ENCODE measurements at places on chromosomes 11 and 22.
A peak's percentile ranks its signal among the peaks of the same experiment; 100 is the strongest.

DNA sequence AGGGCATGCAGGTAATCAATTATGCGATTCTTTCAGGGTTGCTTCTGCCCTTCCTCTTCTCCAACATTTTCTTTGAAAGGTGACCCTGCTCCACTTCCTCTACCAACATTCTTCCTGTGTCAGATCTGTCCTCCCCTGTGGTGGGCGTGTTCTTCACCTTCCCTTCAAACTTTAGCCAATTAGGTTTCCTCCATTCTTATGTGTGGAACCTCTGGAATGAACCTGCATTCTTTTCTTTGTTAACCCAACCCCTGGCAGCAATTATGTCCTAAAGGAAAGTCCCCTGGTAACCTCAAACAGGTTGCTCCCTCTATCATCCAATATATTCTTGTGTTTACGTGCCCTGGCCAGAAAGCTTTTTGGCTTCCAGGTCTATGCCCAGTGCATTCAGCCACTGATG, 22.4 kb downstream of the KIRREL3 start:
- no peak for DNase-seq

DNA sequence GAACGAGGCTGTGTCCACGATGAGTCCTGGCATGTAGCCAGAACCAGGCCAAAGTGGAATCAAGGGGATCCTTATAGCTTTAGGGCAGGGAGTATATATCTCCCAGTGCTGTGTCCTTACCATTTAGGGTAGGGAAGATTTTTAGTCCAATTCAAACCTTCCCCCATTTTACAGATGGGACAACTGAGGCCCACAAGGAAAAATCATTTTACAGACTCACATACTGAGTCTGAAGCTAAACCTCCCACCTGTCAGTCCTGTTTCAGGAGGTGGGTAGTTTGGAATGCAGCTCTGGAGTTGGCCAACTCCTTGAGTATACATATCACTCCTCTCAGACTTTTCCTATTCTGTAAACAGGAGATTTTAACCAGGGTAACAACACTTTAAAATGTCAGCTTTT, 33.1 kb upstream of the TFIP11 start:
- no peak for DNase-seq

DNA sequence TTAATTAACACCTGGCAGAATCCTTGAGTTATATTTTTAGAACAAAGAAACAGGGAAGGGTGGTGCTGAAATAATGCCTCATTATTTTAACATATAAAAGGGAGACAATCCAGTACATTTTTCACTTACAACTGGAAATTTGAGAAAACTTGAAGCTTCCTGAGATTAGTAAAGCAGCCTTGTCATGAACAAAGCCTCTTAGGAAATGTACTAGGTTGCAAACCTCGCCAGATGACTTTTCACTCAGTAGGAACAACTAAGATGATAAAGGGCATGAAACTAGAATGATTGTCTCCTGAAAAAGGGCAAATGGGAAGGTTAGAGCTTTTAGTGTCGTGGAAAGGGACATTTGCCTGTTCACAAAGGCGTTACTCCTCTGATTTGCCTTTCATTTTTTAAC, 289.6 kb downstream of the ETS1 start:
- DNase-seq, result no peak

GRCh38 chr11:75275581-75275980, 35.0 kb downstream of the TPBGL start:
- DNase-seq, result peak; percentile 42

DNA sequence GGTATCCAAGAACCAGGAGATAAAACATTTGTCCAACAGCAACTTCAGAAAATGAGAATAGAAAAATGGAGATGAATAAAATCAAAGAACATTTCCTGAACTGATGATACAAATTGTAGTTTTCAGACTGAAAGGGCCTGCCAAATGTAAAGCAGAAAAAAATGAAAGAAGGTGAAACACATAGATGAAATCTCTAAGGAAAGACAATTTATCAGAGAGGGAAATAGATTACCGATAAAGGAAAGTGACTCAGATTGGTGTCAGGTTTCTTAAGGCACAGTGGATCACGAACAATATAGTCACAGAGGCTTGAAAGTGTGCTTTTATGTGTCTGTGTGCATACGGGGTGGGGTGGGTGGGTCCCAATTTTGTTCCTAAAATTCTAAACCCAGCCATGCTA, 4.1 kb upstream of the STT3A start:
- no peak for DNase-seq

- no peak for DNase-seq
Measured at GRCh38 chr11:121936781-121937447, 179.1 kb downstream of the BLID start.

DNA sequence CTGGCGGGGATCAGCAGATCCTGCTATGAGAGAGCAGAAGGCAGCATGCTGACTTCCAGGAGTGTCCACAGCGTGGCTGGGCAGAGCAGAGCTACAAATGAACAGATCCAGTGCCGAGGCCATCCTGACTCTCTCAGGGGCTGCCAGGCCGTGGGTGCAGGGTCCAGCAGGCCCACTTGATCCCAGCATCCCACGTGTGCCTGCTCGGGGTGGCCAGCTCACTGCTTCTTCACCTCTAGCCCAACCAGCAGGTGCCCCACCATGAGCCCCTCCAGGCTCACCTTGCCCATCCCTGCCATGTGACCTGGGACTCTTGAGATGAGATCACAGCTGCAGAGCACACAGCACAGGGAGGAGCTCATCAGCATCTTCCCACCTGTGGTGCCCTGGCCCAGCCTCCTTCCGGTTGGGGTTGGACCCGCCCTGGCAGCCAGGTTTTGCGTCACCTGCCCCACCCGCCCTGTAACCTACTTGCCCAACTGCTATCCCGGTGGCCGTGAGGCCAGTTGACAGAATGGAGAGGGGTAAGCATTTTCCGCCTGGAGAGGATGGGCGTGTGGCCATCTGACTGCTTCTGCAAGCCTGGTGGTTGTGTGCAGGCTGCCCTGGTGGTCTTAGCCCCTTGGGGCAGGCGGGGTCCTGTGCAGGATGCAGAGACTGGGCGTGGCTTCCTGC, 11.0 kb downstream of the TANGO2 start:
- DNase-seq, result no peak

- DNase-seq, result no peak
Measured at GRCh38 chr22:38569181-38569971, 607 bp downstream of the DMC1 start.

DNA sequence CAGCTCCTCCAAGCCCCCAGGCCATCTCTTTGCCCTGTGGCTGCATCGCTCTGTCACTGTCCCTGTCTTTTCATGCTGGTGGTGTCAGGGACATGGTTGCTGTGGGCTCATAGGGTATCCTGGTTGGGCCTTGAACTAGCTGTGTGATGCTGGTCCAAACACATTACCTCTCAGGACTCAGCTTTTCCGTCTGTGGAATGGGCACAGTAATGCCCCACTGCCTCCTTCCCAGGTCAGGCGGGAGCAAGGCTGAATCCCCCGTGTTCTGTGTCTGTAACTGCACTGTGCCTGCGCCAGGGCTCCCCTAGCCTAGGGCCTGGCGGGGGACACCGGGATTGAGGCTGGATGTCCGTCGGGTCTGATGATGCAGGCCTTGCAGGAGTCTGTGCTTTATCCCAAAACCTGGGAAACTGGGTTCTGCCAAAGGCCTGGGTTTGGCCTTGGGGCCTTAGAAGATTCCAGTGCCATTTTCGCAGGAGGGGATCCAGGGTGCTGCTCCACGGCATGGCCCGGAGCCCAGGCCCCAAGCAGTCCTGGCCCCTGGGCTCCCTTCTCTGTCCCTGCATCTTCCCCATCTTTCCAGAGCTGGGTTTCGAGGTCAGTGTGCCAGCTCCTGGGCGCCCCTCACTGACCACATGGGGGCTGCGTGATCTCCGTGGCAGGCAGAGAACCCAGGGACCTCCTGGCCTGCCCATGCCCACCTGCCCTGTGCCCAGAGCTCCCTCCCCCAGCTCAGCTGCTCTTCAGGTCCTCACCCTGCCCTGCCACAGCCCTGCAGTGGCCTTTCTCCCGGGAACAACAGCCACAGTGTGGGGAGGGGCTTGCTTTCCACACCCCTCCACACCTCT, 32.7 kb upstream of the CELSR1 start:
- no peak for DNase-seq

- peak; percentile 75 for DNase-seq
Measured at GRCh38 chr22:50620593-50621355, 7.2 kb downstream of the ARSA start.

- no peak for DNase-seq
Measured at GRCh38 chr22:33438273-33438672, 380.1 kb upstream of the SYN3 start.

DNA sequence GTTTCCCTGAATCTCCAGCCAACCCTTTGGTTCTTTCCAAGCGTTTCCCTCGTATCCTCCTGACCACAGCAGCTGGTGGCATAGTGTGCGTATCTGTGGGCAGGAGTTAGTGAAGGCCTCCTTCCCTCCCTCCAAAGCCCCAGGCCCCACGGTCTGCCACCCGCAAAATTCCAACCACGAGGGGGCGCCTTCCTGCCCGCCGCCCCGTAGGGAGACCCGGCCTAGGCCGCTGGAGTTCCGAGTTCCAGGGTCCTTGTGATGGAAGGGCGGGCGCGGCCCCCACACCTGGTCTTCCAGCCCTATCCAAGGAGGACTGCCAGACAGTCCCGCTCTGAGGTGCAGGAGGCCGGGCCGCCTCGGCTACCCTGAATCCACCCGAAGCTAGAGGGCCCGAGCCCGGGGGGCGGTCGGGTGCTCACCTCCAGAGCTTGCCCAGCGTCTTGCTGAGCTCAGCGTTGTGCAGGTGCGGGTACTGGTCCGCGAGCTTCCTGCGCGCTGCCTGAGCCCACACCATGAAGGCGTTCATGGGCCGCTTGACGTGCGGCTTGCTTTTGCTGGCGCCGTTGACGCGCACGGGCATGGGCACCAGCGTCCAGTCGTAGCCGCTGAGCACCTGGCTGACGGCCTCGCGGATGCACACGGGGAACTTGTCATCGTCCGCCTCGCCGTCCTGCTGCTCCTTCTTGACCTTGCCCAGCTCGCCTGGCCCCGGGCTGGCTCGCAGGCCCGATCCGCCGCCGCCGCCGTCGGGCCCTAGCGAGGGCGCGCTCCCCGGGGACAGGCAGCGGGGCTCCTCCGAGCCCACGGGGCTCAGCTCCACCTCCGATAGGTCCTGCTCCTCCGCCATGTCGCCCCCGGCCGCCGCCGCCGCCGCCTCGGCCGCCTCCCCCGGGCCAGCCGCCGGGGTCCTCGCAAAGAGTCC, 1.2 kb downstream of the SOX10 start:
- no peak for DNase-seq

- no peak for DNase-seq
Measured at GRCh38 chr11:47270331-47271271, 668 bp downstream of the MADD start.

GRCh38 chr22:27990879-27991278, 71.8 kb upstream of the PITPNB start:
- DNase-seq, result no peak

GRCh38 chr22:22554587-22555284, 4.3 kb downstream of the PRAME start:
- no peak for DNase-seq

DNA sequence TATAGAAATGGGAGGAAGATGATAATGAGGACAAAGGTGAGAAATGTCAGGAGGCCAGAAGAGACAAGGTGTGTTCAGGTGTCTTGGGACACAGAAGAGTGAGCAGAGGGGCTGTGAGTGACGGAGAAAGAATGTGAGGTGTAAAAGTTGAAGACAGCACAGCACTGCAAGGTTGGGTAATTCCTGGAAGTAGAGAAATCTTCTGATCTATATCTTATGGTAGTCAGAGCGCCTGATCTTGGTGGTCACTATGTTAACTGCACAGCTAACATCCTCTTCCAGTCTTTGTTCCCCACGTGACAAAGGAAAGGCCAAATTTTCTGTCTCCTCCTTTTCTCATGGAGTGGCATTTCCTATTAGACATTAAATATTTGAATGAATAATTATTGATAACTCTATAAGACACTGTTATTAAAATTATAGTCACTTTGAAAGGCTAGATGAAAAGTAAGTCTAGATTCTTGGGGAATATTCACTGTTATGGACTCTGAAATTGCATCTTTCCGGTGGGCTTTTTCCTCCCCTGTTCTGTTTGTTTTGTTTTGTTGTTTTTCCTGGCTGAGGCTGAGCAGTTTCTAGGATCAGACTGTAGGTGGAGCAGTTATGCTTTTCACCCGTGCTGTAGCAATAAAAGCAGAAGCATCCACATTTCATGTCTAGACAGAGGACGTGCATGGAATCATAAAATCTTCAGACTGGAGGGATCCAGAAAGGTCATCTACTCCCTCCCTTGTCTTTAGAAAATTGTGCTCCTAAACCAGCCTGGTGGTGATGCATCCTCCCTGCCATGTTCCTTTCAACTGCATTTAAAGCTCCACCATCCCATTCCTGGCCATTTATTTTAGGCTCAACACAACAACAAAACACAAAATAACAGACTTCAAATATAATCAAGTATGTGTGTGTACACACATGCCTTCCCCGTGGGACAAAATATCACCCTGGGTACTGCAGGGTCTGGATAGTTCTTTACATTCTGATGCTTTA, 26.6 kb downstream of the SC5D start:
- DNase-seq, result no peak

DNA sequence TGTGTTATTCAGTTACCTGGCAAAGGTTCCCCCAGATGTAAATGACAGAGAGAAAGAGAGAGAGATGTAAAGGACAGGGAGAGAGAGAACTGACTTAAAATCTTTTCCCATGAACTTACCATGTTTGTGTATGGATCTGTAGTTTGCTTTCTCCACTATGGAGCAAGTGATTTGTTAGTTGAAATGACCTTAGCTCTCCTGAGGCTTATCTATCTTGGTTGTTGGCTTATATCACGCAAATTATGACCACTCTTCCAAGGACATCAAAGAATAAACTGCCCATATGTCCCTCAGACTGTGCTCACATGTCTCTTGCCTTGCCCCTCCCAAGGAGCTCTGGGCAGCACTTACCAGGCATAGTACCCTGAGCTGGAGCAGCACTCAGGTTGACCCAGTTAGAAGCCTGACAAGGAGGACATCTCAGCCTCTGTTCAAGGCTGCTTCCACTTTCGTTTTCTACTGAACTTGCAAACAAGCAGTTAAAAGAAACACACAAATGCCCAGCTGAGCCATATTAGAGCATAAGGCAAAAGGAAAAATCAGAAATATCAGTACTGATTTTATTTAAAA, 95.3 kb upstream of the RCN1 start:
- no peak for DNase-seq

- no peak for DNase-seq
Measured at GRCh38 chr22:26981541-26981940, 324.2 kb downstream of the MIAT start.

- DNase-seq, result no peak
Measured at GRCh38 chr22:37896181-37896592, 9.9 kb upstream of the MICALL1 start.

DNA sequence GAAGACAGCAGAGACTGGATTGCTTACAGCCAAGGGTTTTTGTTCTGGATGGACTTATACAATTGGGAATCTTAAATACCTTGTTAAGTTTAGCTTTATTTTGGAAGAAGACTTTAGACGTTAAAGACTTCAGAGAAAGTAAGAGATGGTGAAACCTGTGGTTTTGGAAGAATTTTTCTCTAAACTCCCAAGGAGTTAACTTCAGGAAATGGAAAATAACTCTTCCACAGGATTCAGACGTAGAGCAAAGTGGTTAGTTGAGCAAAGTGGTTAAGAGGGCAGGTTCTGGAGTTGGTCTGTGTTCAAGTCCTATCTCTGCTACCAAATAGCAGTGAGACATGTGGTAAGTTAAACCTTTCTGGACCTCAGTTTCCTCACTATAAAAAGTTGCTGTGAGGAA, 12.8 kb downstream of the PITPNB start:
- DNase-seq, result no peak
